ENCODE measurements at places on chromosomes 13 and 19. TPM values are rescaled to one million over a fixed set of nuclear protein-coding genes. Genes with fewer than 3 reads are reported as not detected.
A peak's percentile ranks its signal among the peaks of the same experiment; 100 is the strongest.

DNA sequence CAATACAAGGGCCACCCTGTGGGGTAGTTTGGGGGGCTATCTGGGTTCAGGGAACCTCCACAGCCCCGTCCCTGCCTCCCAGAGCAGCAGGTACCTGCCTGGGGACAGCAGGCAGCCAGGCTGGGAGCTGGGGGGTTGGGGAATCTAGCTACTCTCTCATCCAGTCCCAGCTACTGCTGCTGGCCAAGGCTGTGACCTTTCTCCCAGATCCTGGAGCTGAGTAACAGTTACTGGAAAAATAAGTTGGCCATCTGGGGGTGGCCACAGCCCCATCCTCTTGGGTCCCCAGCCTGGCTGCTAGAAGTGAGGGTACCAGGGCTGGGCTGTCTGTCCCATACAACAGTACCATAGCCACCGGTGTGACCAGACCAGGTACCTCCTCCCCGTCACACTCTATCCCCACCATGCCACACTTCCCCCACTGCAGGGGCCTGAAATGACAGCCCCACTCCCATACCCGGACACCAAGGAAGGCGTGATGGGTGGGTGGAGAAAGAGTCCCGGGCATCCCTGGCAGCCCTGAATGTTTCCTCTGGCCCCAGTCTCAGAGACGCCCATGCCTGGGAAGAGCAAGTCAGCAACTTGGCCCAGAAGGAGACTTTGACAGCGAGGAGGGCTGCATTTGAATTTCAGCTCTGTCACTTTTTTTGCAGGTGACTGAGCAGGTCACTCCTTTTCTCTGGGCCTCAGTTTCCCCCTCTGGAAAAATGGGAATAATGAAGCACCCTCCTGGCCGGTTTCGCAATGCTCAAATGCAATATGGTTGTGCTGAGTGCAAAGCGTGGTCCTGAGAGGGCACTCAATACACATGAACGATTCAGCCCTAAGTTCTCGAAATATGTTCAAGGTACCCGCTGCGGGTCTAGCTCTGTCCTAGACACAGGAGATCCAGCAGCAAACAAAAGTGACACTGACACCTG, 30.7 kb upstream of the NFIC start:
- peak; percentile 80 for DNase-seq
- H3K27ac ChIP-seq, result peak overlapping the region; percentile 90
- H3K36me3 ChIP-seq, result no peaks in the 10 kb centered on the region
- H3K4me1 ChIP-seq, result peaks cover 57% of the 10 kb centered on the region
- no peaks in the 10 kb centered on the region for H3K27me3 ChIP-seq

- no peak overlapping the region for H3K4me3 ChIP-seq
- no peaks in the 10 kb centered on the region for H3K27me3 ChIP-seq
- H3K27ac ChIP-seq, result no peak overlapping the region
Measured at GRCh38 chr13:90541346-90541745, 806.1 kb upstream of the MIR17HG start.

GRCh38 chr19:52542984-52543664, 15.7 kb downstream of the ZNF808 start:
- H3K4me3 ChIP-seq, result no peak overlapping the region
- peaks cover 59% of the 10 kb centered on the region for H3K36me3 ChIP-seq
- H3K4me1 ChIP-seq, result no peaks in the 10 kb centered on the region
- DNase-seq, result no peak

DNA sequence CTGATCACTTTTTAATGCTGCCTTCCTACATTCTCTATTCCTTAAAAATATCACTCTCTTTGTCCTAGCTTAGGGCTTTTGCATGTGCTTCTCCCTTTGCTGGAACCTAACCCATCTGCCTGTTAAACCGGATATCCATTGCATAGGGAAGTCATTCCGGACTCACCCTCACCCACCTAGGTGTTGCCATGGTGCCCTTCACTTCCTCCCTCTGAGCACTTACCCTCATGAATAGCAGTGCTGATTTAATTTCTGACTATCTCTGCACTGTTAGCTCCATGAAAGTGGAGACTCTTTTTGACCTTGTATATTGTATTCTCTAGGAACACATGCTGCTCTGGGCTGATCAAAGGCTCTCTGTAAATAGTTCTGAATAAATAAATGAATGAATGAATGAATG, 401.9 kb downstream of the PCDH20 start:
- no peak overlapping the region for H3K27ac ChIP-seq
- H3K27me3 ChIP-seq, result no peaks in the 10 kb centered on the region
- no peak overlapping the region for H3K4me3 ChIP-seq
- no peaks in the 10 kb centered on the region for H3K36me3 ChIP-seq
- no peaks in the 10 kb centered on the region for H3K4me1 ChIP-seq

DNA sequence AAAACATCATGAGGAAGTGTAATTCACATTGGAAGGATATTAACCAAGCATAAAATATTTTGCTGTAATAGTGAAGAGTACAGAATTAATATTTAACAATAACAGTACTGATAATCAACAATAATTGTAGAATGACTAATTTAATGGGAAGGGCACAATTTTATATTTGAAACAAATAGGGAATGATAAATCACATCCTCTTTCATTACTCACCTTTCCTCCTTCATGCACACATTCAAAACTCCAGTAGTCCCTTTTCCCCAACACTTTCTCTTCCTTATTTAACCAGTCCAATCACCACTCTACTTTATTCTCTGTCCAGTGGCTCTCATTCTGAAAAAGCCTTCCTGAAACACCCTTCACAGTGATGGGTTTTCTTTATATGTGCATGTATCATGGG, 110.8 kb upstream of the POSTN start:
- H3K4me1 ChIP-seq, result no peaks in the 10 kb centered on the region
- no peak overlapping the region for H3K4me3 ChIP-seq
- DNase-seq, result no peak
- H3K27ac ChIP-seq, result no peak overlapping the region

DNA sequence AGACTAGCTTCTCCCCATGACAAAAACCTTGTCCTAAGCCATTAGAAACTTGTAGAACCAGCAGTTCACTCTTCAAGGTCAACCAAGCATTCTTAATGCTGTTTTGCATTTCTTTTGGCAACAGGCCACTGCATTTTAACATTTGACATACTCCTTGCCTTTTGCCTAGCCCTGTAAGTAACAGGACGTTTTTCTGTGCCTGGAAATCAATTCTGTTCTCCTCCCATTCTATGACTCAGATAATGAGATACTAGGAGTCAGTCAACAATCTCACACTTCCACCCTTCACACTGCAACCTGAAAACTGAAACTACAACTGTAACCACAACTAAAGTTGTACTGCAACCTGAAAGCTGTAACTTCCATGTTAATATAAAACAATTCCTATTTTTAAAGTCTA, 268.7 kb downstream of the MZT1 start:
- no peak for DNase-seq
- no peak overlapping the region for H3K4me3 ChIP-seq
- H3K27me3 ChIP-seq, result no peaks in the 10 kb centered on the region
- no peaks in the 10 kb centered on the region for H3K4me1 ChIP-seq
- H3K27ac ChIP-seq, result no peak overlapping the region

DNA sequence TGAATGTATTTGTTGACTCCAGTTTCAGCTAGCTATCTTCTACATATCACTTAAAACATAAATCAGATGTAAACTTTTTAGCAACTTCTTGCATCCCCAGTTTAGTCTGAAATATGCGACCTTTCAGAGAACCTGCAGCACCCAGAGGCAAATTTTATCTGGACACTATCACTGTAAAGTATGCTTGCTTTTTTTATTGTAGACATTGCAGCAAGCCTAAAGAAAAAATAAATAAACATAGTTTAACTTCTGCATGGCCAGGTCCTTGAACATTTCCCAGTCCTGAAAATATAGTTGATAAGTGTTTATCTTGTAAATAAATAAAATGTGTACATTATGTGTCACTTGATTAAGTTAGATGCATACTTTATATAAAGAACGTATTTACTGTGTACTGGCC, 1829.4 kb downstream of the PCDH9 start:
- H3K4me1 ChIP-seq, result no peaks in the 10 kb centered on the region
- no peak overlapping the region for H3K4me3 ChIP-seq
- no peaks in the 10 kb centered on the region for H3K36me3 ChIP-seq
- no peak overlapping the region for H3K27ac ChIP-seq
- DNase-seq, result no peak

DNA sequence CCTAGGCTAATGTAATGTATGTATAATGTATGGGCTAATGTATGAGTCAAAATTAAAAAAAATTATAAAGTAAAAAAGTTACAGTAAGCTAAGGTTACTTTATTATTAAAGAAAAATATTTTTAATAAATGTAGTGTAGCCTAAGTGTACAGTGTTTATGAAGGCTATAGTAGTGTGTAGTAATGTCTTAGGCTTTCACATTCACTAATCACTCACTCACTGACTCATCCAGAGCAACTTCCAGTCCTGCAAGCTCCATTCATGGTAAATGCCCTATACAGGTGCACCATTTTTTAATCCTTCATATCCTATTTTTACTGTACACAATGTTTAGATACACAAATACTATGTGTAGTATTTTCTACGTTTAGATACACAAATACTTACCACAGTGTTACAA, 1.8 kb upstream of the TMEM272 start:
- H3K27ac ChIP-seq, result no peak overlapping the region
- H3K4me3 ChIP-seq, result no peak overlapping the region
- DNase-seq, result no peak
- H3K36me3 ChIP-seq, result no peaks in the 10 kb centered on the region

DNA sequence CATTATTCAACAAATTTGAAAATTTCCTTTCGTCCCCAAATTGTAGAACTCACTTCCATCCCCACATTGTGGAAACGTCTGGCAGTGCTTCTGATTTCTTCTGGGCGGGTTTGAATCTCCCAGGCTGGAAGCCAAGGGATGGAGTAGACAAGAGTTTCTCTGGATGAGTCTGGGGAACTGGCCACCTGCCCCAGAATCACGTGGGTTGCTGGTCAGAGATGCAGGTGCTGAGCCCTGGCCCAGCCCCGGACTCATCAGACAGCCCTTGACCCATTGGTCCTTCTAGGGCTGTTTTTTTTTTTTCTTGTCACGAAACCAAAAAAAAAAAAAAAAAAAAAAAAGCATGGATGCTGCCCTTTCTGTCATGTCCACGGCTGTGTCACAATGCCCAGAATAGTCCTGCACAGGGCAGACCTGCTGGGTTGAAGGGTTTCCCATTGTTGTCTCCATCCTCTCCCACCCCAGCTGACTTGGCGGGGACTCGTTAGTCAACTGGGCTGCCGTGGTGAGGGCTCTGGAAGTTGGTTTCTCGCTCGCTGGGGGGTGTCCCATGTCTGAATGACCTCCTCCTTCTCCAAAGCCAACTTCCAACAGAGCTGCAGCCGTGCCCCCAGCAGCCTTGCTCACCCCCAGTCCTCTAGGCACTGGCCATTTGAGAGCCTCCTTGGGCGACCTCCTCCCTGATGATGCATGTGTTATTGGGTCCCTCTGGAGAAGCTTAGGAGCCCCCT, 12.8 kb downstream of the CHST8 start:
- DNase-seq, result peak; percentile 44
- peaks cover 49% of the 10 kb centered on the region for H3K27me3 ChIP-seq
- H3K4me3 ChIP-seq, result no peak overlapping the region
- no peak overlapping the region for H3K27ac ChIP-seq
- H3K36me3 ChIP-seq, result no peaks in the 10 kb centered on the region

DNA sequence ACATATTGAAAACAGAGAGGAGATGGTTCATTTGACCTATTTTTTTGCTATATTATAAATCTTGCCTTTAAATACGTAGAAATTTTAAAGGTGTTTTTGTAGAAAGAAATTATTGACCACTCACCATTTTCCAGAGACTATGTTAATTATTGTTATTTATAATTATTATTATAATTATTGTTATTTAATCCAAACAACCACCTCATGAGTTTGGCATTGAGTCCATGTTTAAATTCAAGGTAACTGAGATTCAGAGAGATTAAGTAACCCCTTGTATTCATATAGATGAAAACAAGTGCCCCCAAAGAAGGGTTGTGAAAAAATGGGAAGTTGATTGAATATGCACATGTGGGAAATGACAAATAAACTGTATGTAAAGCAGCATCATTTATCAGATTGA, 692.5 kb upstream of the MIR17HG start:
- no peaks in the 10 kb centered on the region for H3K36me3 ChIP-seq
- DNase-seq, result no peak
- no peak overlapping the region for H3K4me3 ChIP-seq
- H3K27me3 ChIP-seq, result no peaks in the 10 kb centered on the region
- H3K27ac ChIP-seq, result no peak overlapping the region

DNA sequence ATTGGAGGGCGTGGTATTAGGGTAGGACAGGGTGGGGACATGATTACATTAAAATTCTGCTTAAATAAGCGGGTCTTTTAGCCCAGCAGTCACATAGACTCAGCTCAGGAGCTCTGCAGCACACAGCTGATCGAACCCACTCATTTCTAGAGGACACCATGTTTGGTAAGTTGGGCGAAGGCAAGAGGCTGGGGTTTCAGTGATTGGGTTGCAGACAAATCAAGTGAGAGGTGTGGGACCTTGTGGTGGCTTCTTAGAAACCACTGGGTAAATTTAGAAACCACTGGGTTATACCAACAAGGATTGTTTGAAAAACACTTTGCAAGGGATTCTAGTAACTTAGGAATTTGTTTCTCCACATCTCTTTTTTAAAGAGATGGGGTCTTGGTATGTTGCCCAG, at the start of gene LEUTX:
TSS of gene LEUTX (plus strand) at position 92 of the 400 bp plus-strand sequence. CDS start at position 159, 67 bp downstream.
- H3K4me1 ChIP-seq, result no peaks in the 10 kb centered on the region
- H3K27me3 ChIP-seq, result peaks cover 12% of the 10 kb centered on the region
- no peak for DNase-seq
- no peak within 1 kb of the TSS for H3K27ac ChIP-seq

DNA sequence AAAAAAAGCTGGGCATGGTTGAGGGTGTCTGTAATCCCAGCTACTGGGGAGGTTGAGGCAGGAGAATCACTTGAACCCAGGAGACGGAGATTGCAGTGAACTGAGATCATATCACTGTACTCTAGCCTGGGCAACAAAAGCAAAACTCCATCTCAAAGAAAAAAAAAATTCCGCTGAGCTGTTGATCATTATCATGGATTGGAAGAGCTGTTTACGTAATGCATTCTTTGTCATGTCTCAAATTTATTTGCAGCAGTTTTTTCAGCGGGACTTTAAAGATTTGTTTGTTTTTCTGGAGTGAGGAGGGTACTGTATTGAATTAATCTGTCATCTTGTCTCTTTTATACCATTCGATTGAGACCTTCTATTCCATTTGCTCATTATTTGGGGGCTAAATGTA, 4.3 kb downstream of the NLRP5 start:
- H3K36me3 ChIP-seq, result no peaks in the 10 kb centered on the region
- H3K27me3 ChIP-seq, result no peaks in the 10 kb centered on the region
- no peak overlapping the region for H3K4me3 ChIP-seq
- no peak for DNase-seq
- H3K27ac ChIP-seq, result no peak overlapping the region

GRCh38 chr13:57632276-57633140, 964 bp downstream of the PCDH17 start:
- H3K27me3 ChIP-seq, result peaks cover 72% of the 10 kb centered on the region
- peaks cover 40% of the 10 kb centered on the region for H3K4me1 ChIP-seq
- no peak for DNase-seq
- H3K4me3 ChIP-seq, result peak overlapping the region; percentile 53
- H3K27ac ChIP-seq, result no peak overlapping the region
- no peaks in the 10 kb centered on the region for H3K36me3 ChIP-seq

Gene CLIP3
- total RNA-seq, result 2.5 TPM

Gene WDR87
- not detected for total RNA-seq

Gene CACNG7
- total RNA-seq, result not detected

Gene SUPT5H
- 59.4 TPM for total RNA-seq

Gene CIRBP
- total RNA-seq, result 417 TPM

Gene MEDAG
- 13.8 TPM for total RNA-seq

Gene TPRX2
- not detected for total RNA-seq

Gene EFNB2
- total RNA-seq, result 17.1 TPM

Data from suprapubic skin (tissue), 4 donors.